Stimulated activated CD8-positive, alpha-beta memory T cell treated with anti-CD3 and anti-CD28 coated beads, Interleukin-2, amount 100 ng/mL, for 1 hour (primary cell): ENCODE measurements at places on chromosomes 7 and 10.

- no peak for DNase-seq
Measured at GRCh38 chr7:139749545-139749944, 28.3 kb downstream of the HIPK2 start.

DNA sequence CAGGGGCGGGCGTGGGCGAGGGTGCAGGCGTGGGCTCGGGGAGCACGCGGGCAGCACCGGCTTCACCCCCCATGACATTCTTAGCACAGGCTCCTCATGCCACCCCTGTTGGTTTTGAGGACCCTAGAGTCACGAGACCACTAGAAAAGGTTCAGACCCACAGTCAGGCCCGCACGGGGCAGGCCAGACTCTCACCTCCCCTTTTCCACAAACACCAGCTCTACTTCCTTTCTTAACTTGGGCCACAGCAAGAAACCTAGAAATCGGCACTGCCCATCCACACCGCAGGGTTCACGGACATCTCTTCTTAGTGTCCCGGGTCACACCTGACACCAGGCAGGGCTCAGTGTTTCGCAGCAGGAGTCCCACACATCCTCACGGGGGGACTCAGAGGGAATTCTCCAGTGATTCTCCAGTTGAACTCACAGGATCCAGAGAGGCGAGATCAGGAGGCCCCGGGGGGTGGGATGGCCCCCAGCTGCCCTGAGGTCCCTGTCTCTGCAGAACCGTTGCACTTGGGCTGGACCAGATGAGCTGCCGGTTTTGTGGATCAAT is 52.0 kb downstream of the JAKMIP3 start:
- DNase-seq, result no peak

- no peak for DNase-seq
Measured at GRCh38 chr7:38512704-38513103, 118.5 kb downstream of the AMPH start.

GRCh38 chr10:119495021-119495505 is 47.5 kb downstream of the RGS10 start:
- no peak for DNase-seq

GRCh38 chr10:92052088-92052487 is 128.5 kb downstream of the BTAF1 start:
- DNase-seq, result no peak
